ENCODE measurements at places on chromosomes 5 and 9.

DNA sequence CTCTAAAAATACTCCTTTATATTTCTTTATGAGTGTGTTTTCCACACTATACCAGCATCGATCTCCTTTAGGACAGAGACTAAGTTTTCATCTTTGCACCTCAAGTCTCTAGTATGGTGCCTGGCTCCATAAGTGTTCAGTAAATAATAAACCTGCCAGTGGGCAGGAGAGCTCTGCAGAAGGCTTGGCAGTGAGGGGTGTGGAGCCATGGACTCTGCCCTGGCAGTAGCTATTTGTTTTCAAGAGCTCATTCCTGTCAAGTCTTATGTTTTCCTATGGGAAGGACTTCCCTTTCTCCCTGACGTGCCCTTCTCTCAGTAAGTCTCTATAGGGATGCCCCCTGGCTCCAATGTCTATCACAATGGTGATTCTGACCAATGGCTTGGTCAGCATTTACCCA, 252.2 kb downstream of the PIK3R1 start:
- no peak for DNase-seq

DNA sequence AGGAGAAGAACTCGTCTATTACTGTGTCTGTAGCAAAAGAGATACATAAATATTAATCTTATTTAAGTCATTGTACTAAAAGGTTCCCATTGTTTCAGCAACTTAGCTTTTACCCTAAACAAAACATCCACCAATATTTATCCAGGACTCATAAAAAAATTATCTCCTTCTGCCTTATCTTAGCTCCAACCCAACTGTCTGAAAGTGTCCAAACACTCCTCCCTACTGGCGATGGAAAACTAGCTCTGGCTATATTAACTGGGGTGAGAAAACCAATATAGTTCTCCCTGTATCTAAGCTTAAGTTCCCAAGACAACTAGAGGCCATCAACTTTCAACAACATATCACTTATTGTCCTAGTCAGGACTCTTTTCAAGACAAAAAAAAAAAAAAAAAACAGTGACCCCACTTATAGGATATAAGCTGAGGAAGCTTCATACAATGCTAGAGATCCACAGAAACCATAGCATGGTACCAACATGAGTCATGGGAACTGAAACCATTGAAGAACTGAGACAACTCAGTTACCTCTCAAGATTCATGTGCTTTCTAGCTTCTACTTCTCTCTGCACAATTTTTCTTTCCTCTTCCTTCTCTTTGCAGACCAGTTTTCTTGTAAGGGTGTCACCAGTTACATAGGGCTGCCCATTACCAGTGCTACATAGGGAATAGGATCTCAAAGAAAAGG, 150.7 kb upstream of the RASA1 start:
- DNase-seq, result no peak

DNA sequence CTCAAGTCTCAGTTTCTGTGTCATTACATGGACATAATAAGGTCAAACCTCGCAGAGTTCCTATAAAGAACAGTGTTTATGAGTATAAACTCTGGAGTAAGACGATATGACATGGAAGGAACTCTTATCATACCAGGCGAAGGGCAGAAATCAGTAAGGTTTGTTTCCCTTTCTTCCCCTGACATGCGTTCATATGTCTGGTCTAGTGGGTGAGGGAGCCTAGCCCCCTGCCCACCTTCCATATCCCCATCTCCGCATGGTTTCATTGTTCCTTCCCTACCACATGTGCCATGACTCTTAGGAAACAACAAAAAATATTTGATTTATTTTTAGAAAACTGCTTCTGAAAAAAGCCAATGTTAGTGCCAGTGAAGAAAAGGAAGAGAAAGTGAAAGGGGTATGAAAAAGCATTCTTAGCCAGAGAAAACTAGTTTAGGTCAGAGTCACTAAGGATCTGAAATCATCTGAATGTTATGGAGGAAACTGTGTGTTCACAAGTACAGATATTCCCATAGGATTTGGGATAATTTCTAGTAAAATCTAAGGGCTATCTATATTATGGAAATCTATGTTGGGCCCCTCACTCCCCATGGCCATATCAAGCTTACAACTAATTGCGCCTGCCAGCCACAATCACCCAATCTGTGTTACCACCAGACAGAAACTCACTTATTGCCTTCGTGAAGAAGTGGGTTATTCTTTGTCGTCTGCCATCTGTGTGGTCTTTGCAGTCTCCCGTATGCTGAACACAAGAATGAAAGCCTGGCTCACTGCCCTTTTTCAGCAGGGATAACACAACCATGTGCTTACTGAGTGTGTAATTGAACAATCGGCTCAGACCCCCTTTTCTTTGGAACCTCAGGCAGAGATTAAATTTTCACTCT, 19.9 kb upstream of the HMHB1 start:
- no peak for DNase-seq

DNA sequence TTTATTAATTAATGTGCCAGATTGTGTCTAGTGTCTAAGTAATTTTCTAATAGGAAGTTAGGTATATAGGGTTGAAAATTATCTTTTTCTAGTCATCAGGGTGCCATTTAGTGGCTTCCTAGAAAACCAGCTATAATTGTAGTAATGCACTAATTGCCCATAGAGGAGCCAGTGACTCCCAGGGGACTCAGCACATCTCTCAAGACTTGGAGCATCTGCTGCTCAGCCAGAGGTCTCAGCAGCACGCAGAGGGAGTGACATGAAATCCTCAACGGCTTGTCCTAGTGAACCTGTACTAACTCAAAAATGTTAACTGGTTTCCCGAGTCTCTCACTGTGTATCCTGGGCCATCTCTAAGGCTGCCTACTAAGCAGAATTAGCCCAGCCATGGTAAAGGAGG, 78.2 kb upstream of the MAN2A1 start:
- DNase-seq, result no peak

DNA sequence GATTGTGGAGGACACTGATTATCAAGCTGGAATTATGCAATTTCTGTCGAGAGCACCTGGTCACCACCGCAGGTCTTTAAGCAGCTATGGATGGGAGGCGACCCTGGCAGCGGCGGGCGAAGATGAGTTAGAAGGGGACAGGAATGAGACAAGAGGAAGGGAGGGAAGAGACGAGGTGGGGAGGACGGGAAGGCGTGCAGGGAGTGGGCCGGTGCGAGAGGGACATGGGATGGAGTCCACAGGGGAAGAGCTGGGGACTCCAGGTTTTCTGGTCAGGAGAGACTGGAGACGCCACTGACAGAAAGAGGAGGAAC, 192.3 kb downstream of the MELK start:
- no peak for DNase-seq

- no peak for DNase-seq
Observed at GRCh38 chr9:111807197-111807596, 12.5 kb upstream of the SHOC1 start.

DNA sequence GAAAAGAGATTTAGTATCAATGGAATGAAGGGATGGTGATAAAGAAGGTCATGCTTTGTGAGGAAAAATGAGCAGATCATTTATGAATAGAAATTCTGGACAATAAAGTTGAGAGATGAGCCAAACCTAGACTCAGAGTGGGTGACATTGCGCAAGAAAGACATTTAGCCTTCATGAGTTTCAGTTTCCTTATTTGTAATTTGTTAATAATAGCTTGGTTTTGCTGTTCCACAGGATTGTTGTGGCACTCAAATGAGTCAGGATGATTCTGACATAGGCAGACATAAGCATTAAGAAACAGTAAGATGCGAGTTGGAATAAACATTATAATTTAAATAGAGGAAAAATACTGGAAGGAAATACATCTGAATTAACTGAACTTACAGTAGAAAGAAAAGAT, 34.8 kb downstream of the ITGA2 start:
- DNase-seq, result no peak

- no peak for DNase-seq
Observed at GRCh38 chr5:172988276-172988675, 4.7 kb downstream of the ATP6V0E1 start.

GRCh38 chr9:34957492-34958410, at the start of gene PHF24:
PHF24 (plus strand) TSS chr9:34958285; CDS start chr9:34971299, 13,014 bp downstream.
- DNase-seq, result peak; percentile 17

- DNase-seq, result no peak
Observed at GRCh38 chr9:134983074-134983473, 65.4 kb upstream of the FCN1 start.

DNA sequence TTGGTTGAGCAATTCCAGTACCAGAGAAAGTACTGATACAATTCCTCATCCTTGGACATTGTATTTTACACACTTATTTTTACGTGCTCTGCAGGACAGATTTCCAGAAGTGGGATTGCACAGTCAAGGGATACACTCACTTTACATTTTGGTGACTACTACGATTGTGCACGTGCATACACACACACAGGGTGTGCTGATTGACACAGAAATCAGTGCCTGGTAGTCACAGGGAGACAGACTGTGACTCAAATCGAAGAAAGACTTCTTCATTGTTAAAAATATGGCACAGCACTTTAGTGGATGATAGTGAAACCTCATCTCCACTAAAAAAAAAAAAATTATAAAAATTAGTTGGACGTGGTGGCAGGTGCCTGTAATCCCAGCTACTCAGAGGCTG, 1.5 kb downstream of the GARIN3 start:
- no peak for DNase-seq

- no peak for DNase-seq
Observed at GRCh38 chr5:173645890-173646574, 29.6 kb upstream of the BOD1 start.

DNA sequence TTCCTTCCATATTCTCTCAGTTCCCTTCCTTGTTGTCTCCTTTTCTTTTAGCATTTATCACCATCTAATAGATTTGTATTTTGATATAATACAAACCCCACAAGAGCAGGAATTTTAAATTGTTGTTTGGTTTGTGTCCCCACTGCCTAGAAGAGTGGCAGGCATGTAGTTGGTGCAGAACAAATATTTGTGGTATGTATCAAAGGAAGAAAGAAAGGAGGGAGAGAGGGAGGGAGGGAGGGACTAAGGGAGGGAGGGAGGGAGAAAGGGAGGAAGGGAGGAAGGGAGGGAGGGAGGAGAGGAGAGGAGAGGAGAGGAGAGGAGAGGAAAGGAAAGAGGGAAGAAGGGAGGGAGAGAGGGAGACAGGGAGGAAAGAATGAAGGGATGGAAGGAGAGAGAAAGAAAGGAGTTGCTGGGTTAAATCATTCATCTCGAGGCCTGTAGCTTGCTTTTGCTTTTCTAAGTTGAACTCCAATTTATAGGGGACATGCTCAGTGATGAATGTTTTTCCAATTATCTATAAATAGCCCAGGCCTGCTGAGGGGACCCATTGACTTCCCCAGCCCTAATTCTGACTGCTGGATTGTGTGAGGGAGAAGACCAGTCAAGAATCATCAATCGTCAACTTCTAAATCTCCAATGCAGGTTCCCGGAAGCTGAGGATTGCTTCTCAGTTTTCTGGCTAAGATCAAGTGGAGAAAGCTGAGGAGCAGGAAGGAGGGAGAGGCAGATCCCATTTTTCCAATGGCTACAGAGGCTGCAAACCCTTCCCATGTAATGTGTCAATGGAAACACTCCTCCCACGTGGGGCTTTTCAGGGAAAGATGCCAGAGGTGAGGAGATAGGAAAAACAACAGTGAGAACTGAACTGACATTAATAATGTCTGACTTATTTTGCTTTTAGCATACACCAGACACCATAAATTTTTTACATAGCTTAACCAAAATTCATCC, 320.7 kb downstream of the ASTN2 start:
- no peak for DNase-seq

DNA sequence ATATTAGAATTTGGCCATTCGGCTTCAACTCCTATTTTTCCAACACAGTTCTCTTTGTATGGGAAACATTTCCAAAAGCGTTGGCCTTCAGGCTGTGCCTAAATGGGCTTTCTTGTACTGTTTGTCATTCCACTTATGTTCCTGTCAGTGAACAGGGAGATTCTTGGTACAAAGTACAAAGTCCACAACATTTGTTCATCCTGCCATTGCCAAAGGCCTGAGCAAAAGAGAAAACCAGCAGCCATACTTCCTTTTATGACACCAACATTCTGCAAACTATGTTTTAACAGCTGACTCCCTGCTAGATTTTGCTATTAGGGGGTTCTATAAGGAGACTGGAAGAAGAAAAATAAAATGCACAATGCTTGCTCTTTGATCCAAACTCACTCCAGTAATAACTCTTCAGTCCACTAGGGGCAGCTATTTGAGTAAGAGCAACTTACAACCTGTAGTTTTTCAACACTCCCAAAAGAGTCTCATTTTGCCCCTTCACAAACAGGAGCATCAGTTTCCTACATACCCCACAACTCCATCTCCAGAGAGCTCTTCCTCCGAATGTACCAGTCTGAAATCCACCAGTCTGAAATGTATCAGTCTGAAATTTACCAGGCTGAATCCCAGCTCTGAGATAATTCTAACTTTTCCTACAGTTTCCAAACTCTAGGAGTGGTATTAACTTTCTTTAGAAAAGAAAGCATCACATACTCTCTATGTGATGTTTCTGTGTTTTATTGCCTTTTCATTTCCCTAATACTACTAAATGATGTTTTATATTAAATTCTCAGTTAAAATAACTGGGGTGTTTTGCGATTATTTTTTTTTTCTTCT, 693.8 kb downstream of the DNAH5 start:
- DNase-seq, result no peak

DNA sequence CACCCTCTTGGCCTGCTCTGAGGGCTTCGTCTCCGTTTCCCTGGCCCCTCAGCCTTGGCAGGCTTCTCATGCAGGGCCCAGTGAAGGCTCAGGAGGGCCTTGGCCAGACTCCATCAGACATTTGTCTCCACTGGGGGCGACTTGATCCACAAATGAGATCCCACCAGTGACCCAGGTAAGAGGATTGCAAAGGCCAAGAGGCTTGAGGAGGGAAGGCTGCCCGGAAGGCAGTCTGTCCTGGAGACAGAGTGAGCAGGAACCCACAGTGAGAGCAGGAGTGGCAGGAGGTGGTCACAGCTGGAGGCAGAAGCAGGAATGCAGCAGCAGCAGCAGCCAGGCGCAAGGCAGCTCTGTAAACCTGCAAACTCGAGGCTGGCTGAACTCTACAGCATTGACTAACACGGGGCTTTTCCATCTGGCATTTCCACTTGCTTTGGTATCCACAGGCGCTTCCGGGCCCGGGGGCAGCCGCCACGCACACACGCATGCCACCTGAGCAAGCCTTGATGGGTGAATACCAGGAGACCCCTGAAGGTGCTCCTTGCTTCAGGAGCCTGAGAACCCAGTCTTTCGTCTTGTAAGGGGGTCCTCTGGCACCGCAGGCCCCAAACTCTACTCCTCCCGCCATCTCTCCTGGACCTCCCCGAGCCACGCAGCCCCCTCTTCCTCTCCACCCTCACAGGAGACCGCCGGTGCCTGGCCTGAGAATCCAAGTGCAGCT, 14.7 kb downstream of the MGAT1 start:
- DNase-seq, result no peak
